ENCODE measurements at places on chromosomes 1 and 21. TPM values are rescaled to one million over a fixed set of nuclear protein-coding genes. Genes with fewer than 3 reads are reported as not detected.
A peak's percentile ranks its signal among the peaks of the same experiment; 100 is the strongest.

DNA sequence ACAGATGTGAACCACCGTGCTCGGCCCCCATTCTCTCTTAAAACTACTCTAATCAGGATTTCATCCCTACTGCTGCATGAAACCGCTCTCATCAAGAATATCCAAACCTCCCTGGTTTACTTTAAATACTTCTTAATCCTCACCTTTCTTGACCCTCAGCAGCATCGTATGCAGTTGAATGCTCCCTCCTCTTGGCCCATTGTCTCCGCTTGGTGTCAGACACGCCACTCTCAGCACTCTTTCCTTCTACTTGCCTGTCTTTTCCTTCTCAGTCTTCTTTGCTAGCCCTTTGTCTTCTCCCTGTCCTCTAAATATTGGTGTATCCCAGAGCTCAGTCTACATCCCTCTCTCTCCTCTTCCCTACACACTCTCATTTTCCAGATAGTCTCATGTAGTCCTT is 314.9 kb downstream of the MRPL39 start:
- no peak for DNase-seq

DNA sequence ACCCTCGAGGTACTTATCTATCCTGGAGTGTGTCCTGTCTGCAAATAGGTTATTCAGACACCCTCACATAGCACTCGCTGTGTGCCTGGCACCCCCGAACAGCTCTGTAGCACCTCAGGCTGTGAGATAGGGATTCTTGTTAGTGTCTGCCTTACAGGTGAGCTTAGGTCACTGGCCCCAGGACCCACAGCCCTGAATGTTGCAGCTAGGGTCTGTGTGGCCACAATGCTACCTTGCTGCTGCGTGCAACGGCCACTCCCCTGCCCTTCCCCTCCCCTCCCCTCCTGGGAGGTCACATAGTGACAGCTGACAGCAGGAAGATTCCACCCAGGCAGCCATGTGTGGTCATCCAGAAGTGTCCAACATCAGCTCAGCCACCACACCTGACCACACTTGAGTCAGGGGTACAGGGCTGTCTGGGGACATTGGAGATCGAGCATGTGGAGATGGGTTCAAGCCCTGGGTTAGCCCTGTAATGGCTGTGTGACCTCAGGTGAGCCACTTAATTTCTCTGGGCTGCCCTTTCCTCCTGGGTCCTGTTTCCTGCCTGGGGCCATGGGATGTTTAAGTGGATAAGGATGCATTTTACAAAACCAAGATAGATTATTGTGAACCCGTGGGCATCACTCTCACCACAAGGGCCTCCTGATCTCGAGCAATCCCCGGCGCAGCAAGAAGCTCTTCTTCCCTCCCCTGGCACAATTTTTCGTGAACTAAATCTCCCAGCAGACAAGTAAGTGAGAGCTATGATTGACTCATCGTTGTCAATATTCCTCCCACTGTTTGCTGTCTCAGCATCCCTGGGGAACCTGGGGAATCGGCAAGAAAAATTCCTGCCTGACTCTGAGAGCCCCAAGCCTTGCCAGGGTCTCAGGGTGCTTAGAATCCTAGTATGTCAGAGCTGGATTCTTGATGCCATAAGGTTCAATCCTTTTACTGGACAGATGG is 208.7 kb downstream of the PTPRU start:
- no peak for DNase-seq

S1PR1 gene
- 2.4 TPM for total RNA-seq

GRCh38 chr1:41661428-41662060 is 177.1 kb upstream of the EDN2 start:
- DNase-seq = no peak

WASF2 gene
- 31.0 TPM for total RNA-seq

DNA sequence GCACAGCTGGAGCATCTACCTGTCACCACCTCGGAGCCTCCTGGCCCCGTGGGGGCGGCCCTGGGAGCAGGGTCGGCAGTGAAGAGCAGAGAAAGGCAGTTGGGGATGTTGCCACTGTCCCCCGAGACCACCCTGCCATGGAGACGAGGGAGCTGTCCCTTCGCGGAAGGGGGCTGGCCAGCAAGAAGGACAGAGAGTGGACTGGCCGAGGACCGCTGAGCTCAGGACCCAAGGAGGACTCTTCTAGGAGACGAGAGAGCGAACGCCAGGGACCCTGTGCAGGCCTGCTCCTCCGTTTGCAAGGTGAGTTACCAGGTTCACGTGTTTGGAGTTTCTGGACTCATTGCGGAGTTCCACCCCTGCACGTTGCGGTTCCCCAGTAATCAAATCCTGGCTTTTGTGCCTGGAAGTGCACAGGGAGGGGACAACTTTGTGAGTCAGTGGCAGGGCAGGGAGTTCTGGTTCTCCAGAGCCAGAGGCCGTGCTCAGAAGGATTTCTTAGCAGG is 5.6 kb upstream of the POFUT2 start:
- no peak for DNase-seq

DNA sequence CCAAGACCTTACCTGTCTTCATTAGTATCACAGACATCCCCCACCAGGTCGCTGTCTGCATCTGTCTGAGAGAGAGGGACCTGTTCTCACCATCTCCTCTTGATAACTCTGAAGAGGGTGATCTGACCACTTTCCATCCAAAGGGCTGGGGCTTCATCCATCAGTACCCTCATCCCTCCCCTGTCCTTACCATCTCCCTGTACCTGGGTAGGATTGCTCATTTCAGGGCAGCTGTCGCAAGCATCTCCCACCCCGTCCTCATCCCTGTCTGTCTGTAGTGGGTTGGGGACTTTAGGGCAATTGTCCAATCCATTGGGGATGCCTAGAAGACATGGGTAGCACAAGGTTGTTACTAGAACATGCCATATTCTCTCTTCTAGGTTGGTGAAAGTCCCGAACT is 7.9 kb downstream of the THBS3 start:
- no peak for DNase-seq

DNA sequence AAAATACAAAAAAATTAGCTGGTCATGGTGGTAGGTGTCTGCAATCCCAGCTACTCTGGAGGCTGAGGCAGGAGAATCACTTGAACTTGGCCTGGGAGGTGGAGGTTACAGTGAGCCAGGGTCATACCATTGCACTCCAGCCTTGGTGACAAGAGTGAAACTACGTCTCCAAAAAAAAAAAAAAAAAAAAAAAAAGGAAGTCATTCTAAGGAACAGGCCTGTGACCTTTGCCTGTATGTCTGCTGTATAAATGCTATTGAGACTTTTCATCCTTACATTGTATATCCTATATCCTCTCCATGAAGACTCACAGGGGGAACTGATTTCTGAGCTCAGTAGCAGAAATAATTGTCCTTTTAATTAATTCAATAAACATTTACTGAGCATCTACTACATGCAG is 7.5 kb upstream of the CTPS1 start:
- DNase-seq = no peak

DNA sequence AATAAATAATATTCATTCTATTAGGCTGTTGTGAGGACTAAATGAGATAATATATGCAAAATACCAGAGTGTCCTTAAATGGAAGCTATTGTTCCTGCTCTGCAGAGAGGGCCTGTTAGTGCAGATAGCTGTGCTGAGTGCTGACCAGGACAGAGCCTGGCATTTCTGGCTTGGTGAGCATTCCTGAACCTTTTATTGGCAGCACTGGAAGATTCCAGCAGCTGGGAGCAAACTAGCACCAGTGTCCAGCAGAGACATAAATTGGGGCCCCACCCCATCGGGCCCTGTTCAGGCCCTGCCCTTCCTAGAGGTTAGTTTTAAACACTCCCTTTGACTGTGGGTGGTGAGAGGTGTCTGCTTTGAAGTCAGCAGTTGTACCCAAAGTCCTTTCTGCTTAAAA is 85.9 kb upstream of the GADD45A start:
- no peak for DNase-seq

DNA sequence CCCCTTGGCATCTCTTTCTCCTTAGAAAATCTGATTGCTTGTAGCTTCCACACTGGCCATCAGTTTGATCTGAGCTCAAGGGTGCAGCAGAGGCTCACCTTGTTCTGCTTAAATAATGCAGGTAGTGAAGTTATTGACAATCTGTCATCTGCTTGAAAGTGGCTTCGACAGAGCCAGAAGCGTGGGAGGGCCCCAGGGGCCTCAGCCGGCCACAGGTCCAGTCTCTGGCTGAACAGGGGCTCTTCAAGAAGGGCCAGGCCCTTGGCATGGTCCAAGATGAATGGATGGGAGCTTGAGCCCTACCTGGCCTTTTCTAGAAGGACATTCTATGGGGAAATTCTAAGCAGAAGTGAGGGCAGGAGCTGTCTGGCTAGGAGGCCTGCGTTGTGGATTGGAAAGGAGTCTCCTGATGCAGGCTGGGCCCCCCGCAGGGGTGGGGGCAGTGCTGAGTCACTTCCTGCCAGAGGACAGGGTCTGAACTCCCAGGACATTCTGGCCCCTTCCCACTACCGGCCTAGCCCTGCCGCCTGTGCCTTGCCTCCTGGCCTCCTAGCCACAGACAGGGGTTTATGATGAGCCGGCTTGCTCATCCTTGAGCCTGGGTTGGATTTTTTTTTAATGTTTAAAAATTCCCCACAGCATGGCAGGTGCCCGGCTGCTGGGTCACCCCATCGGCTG is 162.3 kb upstream of the VAMP3 start:
- peak; percentile 17 for DNase-seq

- no peak for DNase-seq
Measured at GRCh38 chr1:24536391-24536840, 19.5 kb upstream of the NCMAP start.

Measured in LHCN-M2 (cell line).